ENCODE measurements at places on chromosomes 2 and 18.
A peak's percentile ranks its signal among the peaks of the same experiment; 100 is the strongest.

GRCh38 chr18:37332628-37333420 lies 232.8 kb downstream of the CELF4 start:
- no peak for DNase-seq

- no peak for DNase-seq
Measured at GRCh38 chr2:238843476-238843875, 4.4 kb upstream of the TWIST2 start.

DNA sequence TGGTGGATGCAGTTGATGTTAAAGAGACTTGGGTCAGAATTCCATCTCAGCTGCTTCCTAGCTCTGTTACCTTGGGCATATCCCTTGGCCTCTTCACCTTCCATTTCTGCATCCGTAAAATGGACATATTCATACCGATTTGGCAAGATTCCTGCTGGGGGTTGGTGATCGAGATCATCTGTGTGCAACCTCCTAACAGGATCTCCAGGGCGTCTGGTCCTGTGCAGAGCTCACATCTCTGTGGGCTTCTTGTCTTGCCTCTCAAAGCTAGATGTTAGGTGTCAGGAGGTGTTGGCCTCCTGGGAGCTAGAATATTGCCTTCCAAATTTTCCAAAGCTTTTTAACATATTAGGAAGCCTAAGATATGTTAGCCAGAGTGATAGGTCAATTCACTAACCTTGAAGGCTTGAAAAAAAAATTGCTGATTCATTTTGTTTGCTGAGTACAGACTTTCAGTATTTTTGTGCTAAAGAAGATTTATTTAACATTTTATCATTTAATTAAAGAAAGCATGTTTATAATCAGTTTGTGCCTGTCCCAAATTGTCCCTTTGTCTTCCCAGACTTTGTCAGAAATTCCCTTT lies 69.7 kb upstream of the ZNF516 start:
- no peak for DNase-seq

DNA sequence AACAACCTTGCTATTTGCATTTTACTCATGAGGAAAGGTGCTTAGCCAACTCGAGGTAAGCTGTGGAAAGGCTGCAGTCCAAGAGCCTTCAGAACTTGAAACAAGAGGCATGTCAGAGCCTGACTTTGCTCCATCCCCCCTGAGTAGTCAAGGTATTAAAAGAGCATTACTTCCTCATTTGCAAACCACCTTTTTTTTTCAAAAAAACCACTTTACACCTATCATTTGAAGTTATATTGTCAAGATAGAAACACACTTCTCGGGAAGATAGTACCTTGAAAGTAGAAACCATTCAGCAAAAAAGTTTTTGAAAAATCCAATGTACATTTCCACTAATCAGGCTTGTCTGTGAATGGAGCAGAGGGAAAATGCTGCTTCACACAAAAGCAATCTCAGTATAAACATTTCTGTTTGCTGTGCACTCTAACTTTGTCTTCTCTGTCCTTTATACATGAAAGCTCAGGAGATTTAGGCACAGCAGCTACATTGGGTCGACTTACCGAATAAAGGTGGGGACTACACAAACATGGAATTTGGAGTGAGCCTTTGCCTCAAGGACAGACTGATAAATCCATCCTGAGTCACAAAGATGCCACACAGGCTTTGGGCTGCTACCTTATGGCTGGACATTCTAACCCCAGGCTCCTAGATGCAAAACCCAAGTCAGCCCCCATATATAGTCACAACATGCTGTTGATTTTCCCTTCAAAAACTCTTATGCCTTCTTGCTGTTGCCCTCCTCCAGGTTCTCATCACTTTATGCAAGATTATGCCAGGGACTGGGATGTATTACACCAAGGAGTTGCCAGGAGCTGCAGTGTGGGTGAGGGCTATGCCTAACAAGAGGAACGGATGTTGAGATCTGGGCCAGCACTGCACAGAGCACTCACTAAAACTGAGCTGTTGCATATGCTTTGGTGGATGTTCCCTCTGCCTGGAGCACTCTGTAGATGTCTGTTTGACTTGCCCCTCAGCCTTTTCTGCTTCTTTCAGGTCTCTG lies 41.4 kb upstream of the EML4 start:
- no peak for DNase-seq

- DNase-seq = no peak
Measured at GRCh38 chr2:8999102-8999446, 4.4 kb downstream of the MBOAT2 start.

- no peak for DNase-seq
Measured at GRCh38 chr2:8659092-8659734, 22.6 kb upstream of the ID2 start.

- DNase-seq = no peak
Measured at GRCh38 chr2:147546109-147546508, 298.7 kb upstream of the ACVR2A start.

GRCh38 chr2:219664944-219665343 lies 37.5 kb downstream of the SLC4A3 start:
- DNase-seq = no peak

GRCh38 chr2:180376066-180376465 lies 369.0 kb upstream of the CWC22 start:
- DNase-seq = no peak

- DNase-seq = no peak
Measured at GRCh38 chr2:52918551-52918950, 849.1 kb upstream of the CHAC2 start.

- DNase-seq = no peak
Measured at GRCh38 chr2:150624001-150624401, 136.5 kb upstream of the RND3 start.

- peak; percentile 73 for DNase-seq
Measured at GRCh38 chr2:238256594-238257104, 16.8 kb upstream of the HES6 start.
